ENCODE measurements at places on chromosomes 7 and 10.

DNA sequence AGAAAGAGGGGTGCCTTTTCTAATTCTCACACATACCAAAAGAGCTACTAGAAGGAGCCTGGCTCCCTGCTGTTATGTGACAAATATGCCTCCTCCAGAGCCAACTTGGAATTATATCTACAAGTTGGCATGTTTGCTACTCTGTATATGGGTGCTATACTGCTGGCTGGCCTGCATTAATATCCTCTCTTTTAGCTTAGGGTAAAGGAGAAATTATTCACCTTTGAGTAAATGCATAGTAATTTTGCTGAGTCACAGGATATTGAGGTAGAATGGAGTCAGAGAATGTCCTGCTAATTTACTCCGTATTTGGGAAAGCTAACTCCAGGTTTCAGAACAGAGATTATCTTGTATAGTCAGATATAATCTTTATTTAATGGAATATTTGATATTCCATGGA is 24.2 kb upstream of the LIPN start:
- DNase-seq = no peak

GRCh38 chr10:12041766-12042408 is 722 bp downstream of the UPF2 start:
- DNase-seq = peak; percentile 49

- DNase-seq = no peak
Observed at GRCh38 chr10:9877978-9878377, 1139.7 kb upstream of the CELF2 start.

DNA sequence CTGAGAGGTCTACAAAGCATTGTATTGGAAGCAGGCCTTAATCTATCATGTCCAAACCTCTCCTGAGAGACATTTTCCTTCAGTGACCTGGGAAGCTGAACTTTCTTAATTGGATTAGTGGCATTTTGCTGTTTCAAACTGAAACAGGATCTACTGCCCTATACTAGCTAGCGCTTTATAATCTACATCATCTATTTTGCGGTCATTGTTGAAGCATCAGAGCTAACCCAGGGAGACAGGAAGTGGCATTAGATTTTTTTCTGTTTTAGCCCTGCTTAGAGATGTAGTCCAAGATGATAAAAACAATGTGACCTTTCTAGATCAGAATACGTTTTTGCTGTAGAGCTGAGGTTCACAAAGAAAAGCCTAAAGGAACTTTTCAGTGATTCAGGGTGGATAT is 147.4 kb upstream of the AGR3 start:
- no peak for DNase-seq

GRCh38 chr7:121890833-121891232 is 17.9 kb downstream of the PTPRZ1 start:
- DNase-seq = no peak

GRCh38 chr10:132441818-132442524 is 45.0 kb downstream of the PWWP2B start:
- peak; percentile 40 for DNase-seq

DNA sequence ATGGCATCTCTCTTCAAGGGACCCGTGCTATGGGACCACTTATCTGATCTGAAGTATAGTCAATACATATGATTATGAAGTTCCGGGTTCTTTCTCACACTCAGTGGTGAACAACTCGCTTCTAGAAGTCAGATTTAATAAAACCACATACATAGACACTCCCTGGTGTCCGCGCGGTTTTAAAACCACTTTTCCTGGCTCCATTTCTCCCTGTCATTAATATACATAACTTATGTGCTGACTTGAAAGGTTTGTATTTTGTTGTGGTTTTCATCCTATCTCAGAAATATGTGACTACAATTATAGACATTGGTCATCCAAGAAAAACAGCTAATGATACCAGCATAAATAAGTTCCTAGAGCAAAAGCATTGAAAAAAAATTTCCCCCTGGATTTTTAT is 34.0 kb downstream of the SVIL start:
- no peak for DNase-seq

- DNase-seq = no peak
Observed at GRCh38 chr7:26309089-26309488, 17.4 kb downstream of the SNX10 start.

DNA sequence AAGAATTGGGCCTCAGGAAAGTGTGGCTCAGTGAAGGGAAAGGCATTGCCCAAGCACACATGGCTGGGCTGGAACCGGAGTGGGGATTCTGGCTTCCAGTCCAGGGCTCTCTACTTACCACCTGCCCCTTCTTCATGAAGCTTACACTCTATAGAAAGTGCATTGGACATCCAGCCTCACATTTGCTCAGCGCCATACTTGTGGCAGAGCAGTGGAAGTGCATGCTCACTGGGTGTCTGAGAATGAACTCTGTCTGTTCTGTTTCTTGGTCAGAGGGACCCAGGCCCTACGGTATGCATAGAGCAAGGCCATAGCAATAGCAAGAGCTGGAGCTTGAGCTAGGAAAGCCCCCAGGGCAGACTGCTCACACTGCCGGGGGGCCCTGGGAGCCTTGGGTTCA is 1253.5 kb downstream of the TYW1 start:
- DNase-seq = no peak

DNA sequence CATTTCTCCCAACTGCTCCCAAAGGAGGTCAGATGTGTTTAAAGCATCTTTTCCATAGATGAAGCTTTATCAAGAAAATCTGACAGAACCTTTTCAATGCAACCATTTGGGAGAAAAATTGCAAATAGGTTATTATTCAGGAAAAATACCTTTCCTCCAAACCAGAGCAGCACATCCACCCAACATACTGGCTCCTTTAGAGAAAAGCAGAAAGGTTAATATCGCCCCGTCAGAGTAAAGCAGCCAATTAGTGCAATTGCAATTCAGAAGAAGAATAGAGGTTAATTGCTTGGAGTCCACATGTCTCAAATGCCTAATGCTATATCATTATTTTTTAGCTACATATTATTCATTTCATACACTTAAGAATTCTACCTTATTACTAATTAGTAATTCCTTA is 48.9 kb upstream of the HSPA12A start:
- DNase-seq = no peak

GRCh38 chr10:129548600-129548999 is 81.6 kb downstream of the MGMT start:
- no peak for DNase-seq

- peak; percentile 2 for DNase-seq
Observed at GRCh38 chr10:36380538-36380937, 738.4 kb upstream of the FZD8 start.

- no peak for DNase-seq
Observed at GRCh38 chr7:7693881-7694280, 24.5 kb downstream of the RPA3 start.

- DNase-seq = no peak
Observed at GRCh38 chr7:142637240-142637639, 112.0 kb upstream of the PRSS1 start.

DNA sequence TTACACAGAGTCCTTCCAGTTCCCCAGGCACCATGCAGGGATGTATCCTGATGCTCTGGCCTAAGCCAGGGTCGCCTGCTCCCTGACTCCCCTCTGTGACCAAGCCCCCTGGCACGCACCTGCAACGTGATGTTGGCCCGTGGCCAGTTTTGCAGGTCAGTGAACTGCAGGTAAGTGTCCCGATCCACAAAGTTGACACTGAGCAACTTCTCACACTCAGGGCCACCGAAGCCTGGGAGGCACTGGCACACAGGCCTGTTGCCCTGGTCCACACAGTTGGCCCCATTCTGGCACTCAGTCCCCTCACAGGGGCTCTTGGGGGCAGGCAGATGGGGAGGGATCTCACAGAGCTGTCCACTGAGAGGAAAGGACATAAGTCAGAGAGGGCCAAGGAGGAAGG is 174.3 kb downstream of the LCOR start:
- DNase-seq = no peak

GRCh38 chr7:64099656-64100531 is 54.7 kb downstream of the ZNF727 start:
- DNase-seq = no peak

- no peak for DNase-seq
Observed at GRCh38 chr7:116211913-116212596, 1.7 kb downstream of the TES start.

GRCh38 chr7:1027242-1028043 is 16.9 kb upstream of the GPR146 start:
- no peak for DNase-seq

- no peak for DNase-seq
Observed at GRCh38 chr10:75029857-75030256, 81.6 kb upstream of the SAMD8 start.

- DNase-seq = no peak
Observed at GRCh38 chr10:2895594-2896196, 171.7 kb upstream of the PFKP start.

- DNase-seq = no peak
Observed at GRCh38 chr7:101804967-101805366, 12.5 kb upstream of the CUX1 start.

DNA sequence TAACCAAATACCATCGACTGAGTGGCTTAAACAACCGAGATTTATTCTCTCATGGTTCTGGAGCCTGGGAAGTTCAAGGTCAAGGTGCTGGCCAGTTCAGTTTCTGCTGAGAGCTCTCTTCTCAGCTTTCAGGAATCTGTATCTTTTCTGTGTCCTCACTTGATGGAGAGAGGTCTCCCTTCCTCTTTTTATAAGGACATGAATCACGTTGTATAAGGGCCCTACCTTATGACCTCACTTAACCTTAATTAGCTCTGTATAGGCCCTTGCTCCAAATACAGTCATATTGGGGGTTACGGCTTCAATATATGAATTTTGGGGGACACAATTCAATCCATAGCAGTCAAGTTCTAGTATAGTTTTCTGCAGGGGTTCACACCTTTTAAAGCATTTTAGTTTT is 135.2 kb upstream of the ADO start:
- DNase-seq = peak; percentile 35

DNA sequence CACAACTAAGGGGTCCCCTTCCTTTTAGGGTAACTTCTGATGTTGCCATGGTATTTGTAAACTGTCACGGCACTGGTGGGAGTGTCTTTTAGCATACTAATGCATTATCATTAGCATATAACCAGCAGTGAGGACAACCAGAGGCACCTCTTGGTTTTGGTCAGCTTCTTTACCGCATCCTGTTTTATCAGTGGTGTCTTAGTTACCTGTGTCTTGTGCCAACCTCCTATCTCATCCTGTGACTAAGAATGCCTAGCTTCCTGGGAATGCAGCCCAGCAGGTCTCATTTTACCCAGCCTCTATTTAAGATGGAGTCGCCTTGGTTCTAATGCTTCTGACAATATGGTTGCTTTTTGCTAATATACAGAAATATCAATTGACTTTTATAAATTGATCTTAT is 54.9 kb downstream of the AHCYL2 start:
- no peak for DNase-seq

- peak; percentile 59 for DNase-seq
Observed at GRCh38 chr10:11610826-11611247, 613 bp downstream of the USP6NL start.

DNA sequence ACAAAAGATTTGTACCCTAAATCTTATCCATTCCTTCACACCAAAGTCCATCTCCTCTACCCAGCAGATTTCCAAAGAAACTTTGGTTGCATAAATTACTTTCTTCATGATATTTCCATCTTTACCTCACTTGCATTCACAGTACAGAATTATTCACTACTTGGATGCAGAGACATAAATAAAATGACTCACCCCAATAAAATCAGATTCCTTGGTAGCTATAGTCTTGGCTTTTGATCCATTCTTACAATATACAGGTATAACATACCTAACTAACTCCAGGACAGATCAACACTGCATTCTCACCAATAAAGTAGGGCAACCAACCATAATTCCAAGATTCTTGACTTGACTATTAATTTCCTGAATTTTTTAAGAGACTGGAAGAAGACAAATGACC is 815.1 kb downstream of the MAGI2 start:
- no peak for DNase-seq

- DNase-seq = no peak
Observed at GRCh38 chr10:88920198-88920597, 32.4 kb downstream of the ACTA2 start.

DNA sequence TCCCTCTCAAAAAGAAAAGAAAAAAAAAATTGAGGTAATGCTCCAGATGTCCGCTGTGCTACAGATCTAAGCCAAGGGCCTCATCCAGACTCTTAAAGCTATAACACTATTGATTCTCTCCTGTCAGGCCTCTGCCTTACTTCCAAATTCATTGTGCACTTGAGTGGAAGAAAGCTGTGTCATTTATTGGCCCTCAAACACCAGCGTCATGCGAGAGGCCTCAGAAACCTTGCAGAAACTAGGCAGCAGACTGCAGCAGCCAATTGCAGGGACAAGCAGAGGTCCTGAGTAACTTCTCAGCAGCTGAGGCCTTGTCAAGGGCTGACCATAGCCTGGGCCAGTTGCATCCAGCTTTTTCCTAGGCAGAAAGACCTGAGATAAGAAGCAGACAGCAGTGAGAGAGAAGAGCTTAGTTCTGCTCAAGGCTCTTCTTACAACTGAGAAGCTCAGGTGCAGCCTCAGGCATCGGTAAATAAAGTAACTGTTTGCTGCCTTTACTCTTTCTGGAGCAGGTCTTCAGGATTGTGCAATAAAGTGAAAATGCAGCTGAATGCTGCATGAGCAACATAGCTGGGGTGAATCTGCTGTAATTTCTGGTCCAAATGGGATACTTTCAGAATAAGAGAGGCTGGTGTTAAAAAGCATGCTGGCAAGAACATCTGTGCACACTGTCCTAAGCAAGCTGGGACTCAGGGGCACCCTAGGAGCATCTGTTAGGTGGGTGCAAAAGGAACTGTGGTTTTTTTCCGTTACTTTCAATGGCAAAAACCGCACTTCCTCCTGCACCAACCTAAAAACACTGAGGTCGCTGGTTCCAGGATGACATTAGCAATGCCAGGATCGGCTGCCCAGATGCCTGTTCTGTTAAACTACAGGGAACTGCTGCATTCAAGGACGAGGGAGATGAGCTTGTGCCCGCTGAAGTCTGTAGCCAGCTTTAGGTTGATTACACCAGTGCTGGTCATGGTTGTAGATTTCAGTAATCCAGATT is 181.8 kb upstream of the PFKP start:
- no peak for DNase-seq

GRCh38 chr10:11153766-11154165 is 136.1 kb downstream of the CELF2 start:
- no peak for DNase-seq

- DNase-seq = no peak
Observed at GRCh38 chr7:99990460-99990852, 14.6 kb upstream of the AZGP1 start.

- DNase-seq = peak; percentile 77
Observed at GRCh38 chr7:140390466-140391190, 7.7 kb downstream of the SLC37A3 start.

GRCh38 chr10:62199584-62199983 is 69.1 kb downstream of the RTKN2 start:
- peak; percentile 24 for DNase-seq

GRCh38 chr10:1360011-1360557 is 303.9 kb downstream of the WDR37 start:
- no peak for DNase-seq

GRCh38 chr7:95974108-95974507 is 201.8 kb downstream of the DYNC1I1 start:
- DNase-seq = no peak

DNA sequence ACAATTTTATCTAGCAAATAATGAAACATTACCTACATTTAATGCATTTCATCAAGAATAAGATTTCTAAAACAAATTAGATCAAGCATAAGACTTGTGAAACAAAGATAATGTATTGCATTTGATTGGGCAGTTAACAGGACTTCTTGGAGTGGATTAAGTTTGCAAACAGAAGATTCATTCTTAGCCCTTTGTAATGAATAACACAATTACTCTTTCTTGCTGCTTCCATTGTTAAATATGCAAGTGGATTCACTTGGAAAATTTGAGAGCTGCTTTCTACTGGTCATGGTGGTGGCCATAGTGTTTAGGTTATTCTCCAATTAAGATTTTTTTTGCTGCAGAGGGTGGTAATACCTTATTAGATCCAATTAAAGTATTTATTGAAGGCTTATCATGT is 6.0 kb downstream of the PPP1R9A start:
- DNase-seq = no peak
